ENCODE measurements at places on chromosomes 12 and 14.

DNA sequence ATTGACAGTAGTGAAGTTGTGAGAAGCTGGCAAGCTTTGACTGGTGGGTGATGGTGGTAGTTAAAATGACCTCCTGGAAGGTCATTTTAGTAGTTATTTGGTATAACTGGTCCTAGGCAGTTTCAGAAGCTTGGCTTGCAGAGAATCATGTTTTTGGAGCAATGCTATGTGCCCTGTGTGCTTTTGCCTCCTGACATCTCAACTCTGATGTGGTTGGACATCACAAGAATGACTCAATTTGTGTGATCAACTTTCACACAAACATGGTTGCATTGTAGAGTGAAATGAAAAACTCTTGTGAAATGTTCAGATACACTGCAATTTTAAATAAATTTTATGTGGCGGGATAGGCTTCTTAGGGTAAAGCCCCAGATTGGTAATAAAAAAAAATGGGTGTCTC, 8.3 kb upstream of the ABCD2 start:
- no peak for DNase-seq

GRCh38 chr12:49776413-49776812, 35.1 kb downstream of the TMBIM6 start:
- DNase-seq, result peak; percentile 5

DNA sequence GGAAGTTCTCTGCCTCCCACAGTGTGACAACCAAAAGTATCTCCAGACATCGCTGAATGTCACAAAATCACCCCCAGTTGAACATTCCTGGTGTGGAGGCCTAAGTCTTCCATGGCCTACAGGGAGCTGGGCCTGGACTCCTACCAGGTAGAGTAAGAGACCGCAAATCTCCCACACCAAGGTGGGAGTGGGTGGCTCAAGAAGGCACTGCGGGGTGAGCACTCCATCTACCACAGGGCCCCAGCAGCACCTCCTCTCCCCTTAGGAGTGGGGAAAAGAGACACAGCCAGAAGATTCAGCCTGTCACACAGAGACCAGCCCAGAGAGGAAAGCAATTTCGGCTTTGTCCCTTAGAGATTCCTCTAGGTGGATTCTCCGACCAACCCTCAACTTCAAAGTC, 25.5 kb downstream of the LRTM2 start:
- DNase-seq, result no peak

- DNase-seq, result no peak
Observed at GRCh38 chr12:99278899-99279298, 368.7 kb upstream of the GARIN6 start.

- DNase-seq, result no peak
Observed at GRCh38 chr14:78921856-78922255, 751.7 kb downstream of the NRXN3 start.
